Pulmonary artery endothelial cell (primary cell): ENCODE measurements at places on chromosomes 3 and 15.
A peak's percentile ranks its signal among the peaks of the same experiment; 100 is the strongest.

GRCh38 chr3:159451067-159451466 lies 537.6 kb upstream of the IL12A start:
- no peak for DNase-seq

DNA sequence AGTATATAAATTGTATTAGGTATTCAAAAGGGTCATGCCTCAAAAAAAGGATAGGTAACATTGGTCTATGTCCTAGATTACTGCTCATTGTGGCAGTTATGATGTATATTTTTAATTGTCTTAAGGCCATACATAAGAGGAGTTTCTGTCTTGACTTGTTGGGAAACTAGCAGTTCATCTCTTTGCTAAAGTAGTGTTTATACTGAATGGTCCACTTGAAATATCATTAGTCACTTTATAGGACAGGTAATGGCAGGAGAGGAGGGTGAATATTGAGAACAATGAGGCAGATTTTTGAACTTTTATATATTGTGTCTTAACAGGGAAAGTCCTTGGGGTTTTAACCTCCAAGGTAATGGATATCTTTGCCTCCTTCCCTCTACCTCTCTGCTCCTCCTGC lies 58.4 kb downstream of the TP63 start:
- DNase-seq: no peak

GRCh38 chr15:67063689-67064606 lies 1.5 kb upstream of the SMAD3 start:
- DNase-seq: no peak

DNA sequence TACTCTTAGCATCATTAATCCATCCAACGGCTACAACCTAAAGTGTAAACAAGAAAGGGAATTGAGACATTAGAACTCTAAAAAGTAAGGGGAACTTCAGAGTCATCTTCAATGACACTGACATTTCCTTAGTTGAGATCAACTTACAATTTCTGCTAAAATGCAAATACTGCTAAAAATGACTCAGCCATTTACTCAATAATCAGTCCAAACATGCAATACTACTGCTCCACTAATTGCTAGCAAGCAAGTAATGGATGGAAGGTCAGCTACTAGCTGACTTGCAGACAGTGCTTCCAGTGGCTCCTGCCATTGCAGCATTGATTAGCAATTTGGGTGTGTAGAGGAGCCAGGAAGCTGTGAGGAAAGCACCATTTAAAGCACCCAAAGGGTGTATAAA lies 28.4 kb downstream of the CD200R1L start:
- no peak for DNase-seq

DNA sequence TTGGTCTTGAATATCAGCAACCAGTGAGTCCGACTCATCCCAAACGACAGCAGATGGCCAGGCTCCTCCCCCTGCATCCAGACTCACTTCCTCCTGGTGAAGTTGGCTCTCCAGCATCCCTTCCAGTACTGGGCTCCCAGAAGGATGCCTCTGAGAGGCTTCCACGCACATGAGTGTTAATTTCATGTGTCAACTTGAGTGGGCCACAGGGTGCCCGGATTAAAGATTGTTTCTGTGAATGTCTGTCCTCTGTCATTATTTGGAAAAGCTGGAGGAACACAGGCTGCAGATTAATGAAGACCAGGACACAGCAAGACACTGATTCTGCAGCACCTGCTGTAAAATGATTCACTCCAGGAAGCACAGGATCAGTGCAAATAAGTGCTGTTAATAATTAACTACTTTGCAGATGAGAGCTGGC lies 99.8 kb downstream of the ATP10A start:
- DNase-seq: no peak

DNA sequence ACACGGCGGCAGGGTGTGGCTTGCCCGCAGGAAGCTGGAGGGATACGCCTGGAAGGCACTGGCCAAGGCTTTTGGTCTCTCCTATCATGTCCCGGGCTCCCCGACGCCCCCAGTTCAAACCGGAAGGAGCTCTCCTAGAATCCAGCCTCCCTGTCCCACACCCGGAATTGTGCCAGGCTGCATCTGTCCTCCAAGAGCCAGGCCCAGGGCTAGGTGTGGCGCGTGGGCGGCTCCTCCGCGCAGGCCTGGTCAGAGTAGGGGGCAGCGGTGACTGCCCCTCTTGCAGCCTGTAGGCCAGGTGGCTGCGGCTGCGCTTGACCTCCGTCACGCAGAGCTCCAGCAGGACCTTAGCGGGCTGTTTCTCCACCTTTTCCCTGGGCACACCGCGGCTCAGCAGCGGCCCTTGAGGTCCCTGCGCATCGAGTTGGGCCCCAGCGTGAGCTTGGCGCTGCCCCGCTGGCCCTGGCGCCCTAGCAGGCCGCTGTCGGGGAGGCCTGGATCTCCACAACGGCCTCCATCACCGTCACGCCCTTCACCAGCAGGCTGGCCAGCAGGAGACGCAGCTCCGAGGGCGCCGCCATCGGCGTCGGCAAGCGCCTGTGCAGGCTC lies 15.9 kb upstream of the SIAH2 start:
- no peak for DNase-seq

- DNase-seq: peak; percentile 64
Measured at GRCh38 chr3:25594007-25594502, 70.7 kb downstream of the TOP2B start.

- no peak for DNase-seq
Measured at GRCh38 chr3:174270841-174271240, 588.3 kb upstream of the NAALADL2 start.

DNA sequence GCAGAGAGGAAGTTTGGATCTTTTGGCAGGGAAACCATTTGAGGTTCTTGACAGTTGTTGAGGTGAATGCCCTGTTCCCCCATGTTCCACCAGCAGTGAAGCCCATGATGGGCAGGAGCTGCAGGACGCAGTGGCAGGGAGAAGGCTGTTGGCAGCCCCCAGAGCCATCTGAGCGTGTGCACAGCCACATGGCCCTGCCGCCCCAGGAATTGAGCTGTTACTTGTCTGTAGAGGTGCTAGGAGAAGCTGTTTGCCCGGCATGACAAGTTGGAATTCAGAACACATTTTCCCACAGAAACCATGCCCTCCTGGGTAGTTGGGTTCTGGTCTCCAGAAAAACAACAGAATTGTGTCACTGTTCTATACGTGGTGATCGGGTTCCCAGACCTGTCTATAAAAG lies 218.2 kb upstream of the NR2E3 start:
- no peak for DNase-seq

GRCh38 chr3:127532561-127533203 lies 57.9 kb downstream of the TPRA1 start:
- no peak for DNase-seq

GRCh38 chr3:101643861-101644613 lies 32.9 kb downstream of the ZBTB11 start:
- no peak for DNase-seq

DNA sequence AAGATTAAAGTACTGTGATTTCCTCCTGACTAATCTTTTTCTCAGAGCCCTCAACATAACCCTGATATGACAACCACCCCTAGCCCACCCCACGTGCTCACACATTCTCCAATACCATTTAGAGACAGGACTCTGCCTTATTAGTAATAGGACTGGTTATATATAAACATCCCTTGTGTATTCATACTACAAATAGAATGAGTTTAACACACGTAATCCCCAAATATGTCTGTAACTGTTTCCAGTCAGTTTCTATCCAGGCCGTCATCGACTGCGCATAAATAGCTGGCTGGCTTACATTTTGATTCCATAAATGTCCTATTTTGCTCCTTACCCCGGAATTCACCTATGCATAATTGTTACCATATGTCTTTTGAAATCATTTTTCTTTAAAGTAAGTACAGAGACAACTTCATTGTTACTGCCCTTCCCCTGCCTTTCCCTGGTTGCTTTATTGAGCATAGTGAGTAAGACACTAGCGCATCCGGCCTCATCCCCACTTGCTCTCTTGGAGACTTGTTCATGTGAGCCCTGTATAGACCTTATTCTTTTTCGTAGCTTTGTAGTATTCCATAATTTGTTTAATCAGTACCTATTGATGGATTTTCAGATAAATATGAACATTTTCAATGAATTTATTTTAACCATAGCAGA lies 3.5 kb upstream of the P2RY14 start:
- no peak for DNase-seq

- DNase-seq: no peak
Measured at GRCh38 chr3:57709559-57709958, 16.7 kb upstream of the DENND6A start.

DNA sequence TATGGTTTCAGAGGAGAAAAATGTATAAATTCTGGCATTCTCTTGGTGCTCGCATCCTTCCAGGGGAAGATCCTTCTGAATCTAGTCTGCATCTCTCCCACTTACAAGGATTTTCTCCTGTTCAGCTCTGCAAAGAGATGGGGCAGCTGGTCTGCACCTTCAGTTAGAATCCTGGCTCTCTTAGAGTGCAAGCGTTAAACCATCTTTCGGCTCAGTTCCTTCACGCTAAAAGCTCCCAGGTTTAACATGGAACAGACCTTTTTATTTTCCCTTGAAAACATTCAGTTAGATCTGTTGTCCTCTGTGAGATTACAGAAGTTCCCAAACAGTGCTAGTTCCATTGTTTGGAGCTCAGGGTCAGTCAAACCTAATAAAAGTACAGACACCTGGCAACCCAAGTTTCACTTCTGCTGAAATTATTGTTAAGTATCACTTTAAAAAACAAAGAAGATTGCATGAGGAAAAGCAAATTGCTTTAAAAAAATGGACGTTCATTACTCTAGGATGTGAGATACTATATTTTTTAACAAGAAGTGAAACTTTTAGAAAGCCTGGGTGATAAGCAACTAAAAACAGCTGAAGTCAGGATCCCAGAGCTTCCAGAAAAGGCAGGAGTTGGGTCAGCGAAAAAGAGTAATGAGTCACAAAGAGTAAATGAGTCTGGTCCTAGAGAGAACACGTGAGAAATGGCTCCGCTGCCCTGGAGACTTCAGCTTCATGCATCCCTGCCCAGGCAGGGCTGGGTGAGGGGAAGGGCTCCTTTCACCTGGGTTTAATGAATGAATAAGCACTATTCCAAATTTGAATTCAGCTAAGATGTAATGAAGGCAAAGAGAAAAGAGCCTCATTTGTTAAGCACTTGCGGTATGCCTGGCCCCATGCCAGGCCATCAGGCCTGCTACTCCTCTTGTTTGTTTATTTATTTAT lies 63.3 kb downstream of the ABTB1 start:
- DNase-seq: peak; percentile 26

- DNase-seq: peak; percentile 46
Measured at GRCh38 chr15:48177383-48177765, 721 bp downstream of the MYEF2 start.

- DNase-seq: no peak
Measured at GRCh38 chr3:8303466-8303865, 198.2 kb upstream of the LMCD1 start.

DNA sequence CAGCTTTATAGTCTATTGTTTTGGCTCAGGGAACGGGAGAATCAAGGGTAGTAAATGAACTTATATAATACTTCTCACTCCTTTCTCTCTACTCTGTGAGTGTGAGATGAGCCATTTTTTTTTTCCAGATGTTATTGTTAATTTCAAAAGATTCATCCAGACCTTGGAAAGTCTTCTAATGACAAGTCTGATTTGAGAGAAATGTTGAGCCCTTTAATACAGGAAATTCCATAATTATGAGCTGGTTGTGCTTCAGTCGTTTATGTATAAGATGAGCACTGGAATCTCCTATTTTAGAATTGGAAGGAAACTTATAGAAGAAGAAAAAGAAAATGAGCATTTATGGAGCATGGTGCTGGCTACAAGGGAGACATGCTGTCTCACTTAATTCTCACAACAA lies 92.0 kb downstream of the FBN1 start:
- no peak for DNase-seq

DNA sequence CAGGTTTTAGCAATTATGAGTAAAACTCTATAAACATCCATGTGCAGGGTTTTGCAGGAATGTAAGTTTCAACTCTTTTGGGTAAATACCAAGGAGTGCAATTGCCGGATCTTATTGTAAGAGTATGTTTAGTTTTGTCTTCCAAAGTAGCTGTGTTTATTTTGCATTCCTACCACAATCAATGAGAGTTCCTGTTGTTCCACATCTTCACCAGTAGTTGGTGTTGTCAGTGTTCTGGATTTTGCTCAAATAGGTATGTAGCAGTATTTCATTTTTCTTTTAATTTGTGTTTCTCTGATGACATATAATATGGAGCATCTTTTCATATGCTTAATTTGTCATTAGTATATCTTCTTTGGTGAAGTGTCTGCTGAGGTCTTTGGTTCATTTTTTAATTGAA lies 185.1 kb upstream of the GALNT15 start:
- DNase-seq: no peak

DNA sequence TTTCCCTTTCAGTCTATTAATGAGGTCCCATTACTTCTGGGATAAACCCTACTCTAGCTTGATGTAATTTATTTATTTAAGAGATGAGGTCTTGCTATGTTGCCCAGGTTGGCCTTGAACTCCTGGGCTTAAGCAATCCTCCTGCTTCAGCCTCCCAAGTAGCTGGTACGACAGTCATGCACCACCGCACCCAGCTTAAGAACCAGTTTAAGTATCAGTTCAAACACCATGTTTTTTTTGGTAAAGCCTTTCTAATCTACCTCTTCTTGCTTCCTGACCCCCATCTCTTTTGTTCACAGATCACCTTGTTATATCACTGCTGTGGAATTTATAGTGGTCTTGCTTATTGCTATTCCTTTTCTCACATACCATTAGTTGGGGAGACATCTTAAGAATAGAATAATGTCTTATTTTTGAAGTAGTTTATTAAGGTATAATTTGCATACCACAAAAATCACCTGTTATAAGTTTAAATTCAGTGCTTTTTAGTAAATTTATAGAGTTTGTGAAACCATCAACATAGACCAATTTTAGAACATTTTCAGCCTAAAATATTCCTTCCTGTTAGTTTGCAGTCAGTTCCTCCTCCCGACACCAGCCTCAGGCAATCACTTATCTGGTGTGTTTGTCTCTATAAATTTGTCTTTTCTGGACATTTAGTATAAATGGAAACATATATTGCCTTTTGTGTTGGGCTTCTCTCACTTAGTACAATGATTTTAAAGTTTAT lies 257.9 kb downstream of the PDCD6IP start:
- no peak for DNase-seq

DNA sequence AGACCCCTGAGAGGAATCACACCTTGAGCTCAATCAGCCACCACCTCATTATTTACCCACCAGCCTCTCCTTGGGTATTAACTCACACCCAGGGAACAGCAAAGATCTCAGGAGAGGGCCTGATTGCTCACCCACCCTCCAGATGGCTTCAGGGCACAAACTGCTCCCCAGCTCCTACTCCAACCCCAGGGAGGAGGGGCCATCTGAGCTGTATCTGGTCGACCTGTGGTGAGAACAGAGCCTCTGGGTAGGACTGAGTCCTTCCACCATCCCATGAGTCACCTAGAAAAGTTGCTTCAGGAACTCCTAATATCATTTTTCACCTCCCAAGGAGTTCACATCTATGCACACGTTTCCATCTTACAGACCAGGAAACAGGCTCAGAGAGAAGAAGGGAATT lies 44.8 kb upstream of the HES1 start:
- no peak for DNase-seq

- DNase-seq: no peak
Measured at GRCh38 chr3:50381383-50381782, 22.1 kb upstream of the TMEM115 start.

- no peak for DNase-seq
Measured at GRCh38 chr3:153029350-153029749, 132.7 kb upstream of the RAP2B start.
